H1 (cell line): ENCODE measurements at places on chromosomes 16 and 17. TPM values are rescaled to one million over a fixed set of nuclear protein-coding genes. Genes with fewer than 3 reads are reported as not detected.

Gene CCDC200
- total RNA-seq: not detected in 2 replicates

GRCh38 chr17:50598487-50598886 is 36.2 kb upstream of the ABCC3 start:
- no peak for DNase-seq

- DNase-seq: no peak
Measured at GRCh38 chr17:45230410-45230786, 8.7 kb downstream of the FMNL1 start.

GRCh38 chr16:67740391-67740790 is 21.3 kb upstream of the GFOD2 start:
- no peak for DNase-seq

DNA sequence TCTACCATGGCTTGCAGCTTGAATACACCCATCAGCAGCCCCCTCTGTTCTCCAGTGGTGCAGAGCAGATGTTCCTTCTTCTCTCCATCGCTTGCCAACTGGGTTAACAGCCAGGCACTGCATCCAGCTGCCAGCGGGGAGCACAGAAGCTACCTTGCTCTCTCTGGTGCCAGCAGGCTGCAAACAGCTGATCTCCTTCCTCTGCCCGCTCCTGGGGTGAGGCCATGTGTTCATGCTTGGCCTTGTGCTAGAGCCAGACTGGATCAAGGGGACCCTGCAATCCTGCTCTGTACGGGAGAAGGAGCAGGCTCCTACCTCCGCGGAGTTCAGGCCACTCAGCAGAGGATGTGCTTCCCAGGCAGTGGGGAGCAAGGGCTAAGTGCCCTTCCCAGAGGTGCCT is 24.1 kb upstream of the ENGASE start:
- no peak for DNase-seq

DNA sequence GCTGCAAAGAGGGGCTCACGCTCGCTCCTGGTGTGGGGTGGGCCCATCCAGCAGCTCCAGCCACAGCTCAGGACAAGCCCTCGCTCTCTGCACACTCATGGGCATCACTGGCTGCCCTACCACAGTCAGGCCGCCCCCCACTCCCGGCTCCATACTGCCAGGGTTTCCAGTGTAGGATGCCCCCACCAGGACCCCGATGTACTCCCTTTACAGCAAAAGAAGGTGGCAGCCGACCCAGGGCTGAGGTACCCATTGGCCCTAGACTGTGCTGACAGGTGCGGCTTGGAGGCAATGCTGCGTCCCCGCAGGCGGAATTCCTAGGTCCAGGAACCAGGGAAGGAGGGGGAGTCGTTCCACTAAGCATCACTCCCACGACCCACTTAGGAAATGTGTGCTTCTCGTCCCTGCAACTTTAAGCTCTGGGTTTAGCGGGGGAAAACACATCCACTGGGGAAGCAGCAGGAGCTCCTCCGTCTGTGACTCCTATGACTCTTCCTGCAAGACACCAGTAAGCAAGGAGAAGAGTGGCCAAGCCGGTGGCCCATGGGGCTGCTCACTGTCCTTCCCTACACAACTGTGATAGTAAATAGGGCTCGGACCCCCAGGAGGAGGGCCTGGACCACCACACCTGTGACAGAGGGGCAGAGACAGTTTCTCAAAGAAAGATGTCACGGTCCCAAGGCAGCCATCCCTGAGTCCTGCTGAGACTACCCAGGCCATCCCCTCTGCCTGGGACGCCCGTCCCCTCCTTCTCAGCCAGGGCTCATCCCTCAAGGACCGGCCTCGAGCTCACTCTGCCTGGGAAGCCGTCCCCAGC is 13.1 kb downstream of the CORO7 start:
- no peak for DNase-seq

Gene CBLN1
- total RNA-seq: 6.3 and 7.1 TPM in 2 replicates

- DNase-seq: no peak
Measured at GRCh38 chr16:57319646-57320045, 35.2 kb upstream of the PLLP start.

Gene ZNF778
- 19.8 and 21.9 TPM in 2 replicates for total RNA-seq

- DNase-seq: no peak
Measured at GRCh38 chr17:42111871-42112551, 503 bp downstream of the DHX58 start.

Gene FZD2
- total RNA-seq: 17.0 and 17.6 TPM in 2 replicates

DNA sequence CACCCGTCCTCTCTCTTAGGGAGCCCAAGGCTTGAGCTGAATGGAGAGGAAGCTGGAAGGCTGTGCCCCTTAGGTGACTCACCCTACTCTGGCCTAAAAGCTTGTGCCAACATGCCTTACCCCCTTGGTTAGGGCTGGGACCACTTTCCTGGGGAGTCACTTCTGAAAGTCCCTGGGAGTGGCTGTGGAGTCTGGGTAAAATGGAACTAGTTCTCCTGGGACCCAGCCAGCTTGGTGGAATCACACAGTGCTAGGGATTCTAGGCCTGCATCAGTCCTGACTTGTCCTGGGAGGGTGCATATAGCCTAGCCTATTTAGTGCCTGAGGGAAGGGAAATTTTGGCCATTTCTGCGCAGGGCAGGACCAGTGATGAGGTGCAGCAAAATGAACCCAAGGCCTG is 10.5 kb downstream of the MMP28 start:
- DNase-seq: no peak

DNA sequence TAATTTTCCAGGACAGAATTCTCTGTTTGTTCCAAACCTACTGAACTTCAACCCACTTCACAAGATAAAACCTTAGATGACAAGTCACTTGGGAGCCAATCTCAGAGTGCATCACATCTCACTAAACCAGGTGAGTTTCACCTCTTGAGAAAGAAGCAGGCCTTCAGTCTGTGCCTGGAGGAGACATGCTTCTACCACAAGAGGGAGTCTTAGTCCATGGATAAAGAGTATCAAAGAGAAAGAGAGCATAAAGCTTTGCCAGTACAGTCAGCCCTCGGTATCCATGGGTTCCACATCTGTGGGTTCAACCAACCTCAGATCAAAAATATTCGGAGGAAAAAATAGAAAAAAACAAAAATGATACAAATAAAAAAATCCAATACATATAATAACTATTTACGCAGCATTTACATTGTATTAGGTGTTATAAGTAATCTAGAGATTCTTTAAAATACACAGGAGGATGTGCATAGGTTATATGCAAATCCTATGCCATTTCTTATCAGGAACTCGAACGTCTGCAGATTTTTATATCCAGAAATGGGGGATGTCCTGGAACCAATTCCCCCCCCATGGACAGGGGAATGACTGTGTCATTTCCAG is 37.7 kb downstream of the DUSP14 start:
- no peak for DNase-seq

DNA sequence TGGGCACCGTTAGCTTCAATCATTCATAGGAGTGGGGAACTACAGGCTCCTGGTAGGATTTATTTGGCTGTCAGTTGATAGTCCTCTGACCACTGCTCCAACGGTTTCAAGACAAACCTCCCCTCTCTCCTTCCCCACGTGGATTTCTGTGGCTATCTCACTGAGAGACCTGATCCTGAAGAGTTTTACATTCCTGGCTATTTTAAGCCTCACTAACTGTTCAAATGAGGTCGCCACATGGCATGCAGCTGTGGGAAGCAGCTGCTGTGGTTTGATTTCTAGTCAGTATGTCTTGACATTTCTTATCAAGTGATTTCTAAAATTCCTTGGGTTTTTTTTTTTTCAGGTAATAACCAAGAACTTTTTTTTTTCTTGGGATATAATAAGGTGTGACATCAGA is 38.3 kb downstream of the CDK5R1 start:
- DNase-seq: no peak
